ENCODE measurements at places on chromosomes 4 and X.

DNA sequence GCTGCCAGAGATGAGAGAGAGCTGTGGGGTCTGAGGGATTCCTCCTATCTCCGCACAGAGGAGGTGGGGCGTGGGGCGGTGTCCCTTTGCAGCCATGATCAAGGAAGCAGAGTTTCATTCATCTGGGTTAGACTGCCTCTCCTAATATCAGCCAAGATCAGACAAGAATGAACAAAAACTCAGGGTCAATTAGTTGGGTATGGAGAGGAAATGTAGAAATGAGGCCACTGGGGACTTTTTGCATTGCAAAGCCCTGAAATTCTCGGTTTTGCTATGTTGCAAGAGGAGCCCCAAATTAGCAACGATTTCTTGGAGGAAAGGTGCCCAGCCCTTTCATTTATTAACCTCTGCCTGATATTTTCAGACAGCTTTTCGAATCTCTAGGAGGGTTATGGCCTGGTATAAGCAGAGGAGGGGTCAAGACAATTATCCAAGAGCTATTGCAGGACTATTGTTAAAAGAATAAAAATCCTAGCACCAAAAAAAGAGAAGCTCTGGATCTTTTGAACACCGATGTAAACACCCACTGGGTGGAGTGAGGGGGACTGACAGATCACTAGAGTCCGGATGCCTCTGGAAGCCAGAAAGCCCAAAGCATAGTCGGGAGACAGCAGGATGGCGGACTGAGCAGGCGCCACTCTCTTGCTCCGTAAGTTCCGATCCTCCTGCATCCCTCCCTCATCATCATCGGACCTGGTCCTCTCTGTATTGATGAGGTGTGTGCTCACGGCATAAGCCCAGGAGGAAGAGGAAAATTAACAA lies 34.4 kb upstream of the ACSL1 start:
- no peak for DNase-seq

DNA sequence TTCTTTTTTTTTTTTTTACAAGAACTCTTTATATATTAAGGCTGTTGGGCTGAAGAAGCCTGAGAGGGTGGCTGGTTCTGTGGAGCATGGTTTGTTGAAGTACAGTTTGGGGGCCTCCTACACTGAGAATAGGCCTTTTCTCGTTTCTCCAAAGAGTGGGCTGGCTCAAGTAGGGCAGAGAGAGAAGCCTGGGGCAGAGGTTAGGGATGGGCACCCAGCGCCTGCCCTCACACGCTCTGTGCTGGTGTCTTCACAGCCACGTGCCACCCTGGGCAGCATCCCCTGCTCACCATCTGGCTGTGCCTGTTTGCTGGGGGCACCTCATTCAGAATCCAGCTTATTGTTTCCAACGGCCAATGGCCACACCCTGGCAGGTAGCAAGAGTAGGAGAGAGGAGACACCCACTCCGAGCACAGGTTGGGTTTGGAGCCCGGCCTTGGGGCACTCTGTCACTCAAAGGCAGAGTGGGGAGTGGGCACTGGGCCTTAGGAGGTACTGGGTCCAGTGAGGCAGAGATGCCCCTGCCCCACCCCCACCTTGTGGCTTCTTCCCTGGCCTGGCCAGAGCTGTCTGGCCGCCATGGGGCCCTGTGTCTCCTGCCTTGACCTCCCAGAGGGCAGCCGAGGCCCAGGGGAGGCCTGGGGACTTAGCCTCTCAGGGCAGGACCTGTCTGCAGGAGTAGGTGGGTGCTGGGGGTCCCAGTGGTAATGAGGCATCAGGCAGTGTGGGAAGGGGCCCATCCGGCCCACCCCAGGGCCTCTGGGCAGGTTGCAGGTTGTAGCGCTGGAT lies 2.9 kb downstream of the MSANTD1 start:
- DNase-seq = no peak

DNA sequence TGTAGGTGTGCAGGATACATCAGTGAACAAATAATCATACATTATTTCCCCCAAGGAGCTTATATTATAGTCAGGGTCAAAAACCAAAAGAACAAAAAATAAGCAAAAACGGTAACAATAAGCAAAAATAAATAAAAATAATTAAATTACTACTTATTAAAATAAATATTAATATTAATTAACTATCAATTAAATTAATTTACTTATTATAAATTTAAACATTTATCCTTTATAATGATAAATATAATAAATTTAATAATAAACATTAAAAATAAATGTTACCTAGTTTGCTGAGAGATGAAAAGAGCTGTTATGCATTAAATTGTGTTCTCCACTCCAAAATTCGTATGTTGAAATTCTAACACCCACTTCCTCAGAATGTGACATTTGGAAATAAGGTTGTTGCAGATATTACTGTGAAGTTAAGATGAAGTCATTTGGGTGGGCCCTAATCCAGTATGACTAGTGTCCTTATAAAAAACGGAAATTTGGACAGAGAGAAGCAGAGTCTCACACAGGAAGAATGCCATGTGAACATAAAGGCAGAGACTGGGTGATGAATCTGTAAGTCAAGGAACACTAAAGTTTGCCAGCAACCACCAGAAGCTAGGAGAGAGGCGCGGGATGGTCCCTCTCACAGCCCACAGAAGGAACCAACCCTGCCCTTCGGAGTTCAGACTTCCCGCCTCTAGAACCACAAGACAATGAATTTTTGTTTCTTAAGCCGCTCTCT lies 67.2 kb upstream of the IBSP start:
- DNase-seq = no peak

GRCh38 chrX:46743046-46743445 lies 15.9 kb downstream of the SLC9A7 start:
- no peak for DNase-seq
